Right cardiac atrium (tissue), 5 donors: ENCODE measurements at places on chromosomes 6 and 20. TPM values are rescaled to one million over a fixed set of nuclear protein-coding genes. Genes with fewer than 3 reads are reported as not detected.
A peak's percentile ranks its signal among the peaks of the same experiment; 100 is the strongest.

The NCR2 gene
- total RNA-seq: not detected

The IL17A gene
- not detected for total RNA-seq

DNA sequence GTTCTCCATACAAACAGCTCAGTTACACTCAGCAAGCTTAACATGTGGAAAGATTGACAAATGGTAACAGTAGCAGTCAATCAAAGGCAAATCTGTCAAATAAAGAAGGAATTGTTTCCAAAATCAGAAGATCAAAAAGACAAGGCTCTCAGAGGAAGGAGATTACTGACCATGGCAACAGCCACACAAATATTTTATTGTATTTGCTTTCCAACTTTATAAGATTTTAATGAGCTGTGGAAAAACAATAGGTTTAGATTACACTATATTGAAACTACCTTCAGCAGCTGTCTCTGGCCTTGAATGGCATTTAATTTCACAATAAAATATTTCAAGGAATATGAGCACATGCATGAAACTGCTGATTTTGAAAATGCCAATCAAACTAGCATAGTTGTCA is 1143.9 kb upstream of the GJE1 start:
- DNase-seq: no peak

GRCh38 chr6:13281686-13282085 is 46.7 kb downstream of the TBC1D7 start:
- DNase-seq: no peak

- peak; percentile 91 for DNase-seq
These were observed 117.9 kb downstream of the GMDS start for GRCh38 chr6:2127484-2127911.

DNA sequence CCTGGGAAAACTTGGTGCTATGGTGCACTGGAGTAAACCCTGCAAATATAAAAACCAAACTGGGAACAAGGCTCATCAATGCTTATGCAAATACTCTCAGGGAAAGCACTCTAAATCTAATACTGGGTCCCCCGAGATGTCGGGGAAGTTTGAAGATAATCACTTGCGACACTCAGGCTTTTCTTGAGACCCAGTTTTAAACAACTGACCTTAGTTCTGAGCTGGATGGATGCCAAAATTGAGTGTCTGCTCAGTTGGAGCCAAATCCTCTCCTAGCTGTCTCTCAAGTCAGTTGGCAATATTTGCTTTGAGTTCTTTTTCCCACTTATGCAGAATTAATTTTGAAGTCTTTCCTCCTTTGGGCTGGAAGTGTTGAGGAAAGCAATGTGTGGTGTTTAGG is 75.5 kb upstream of the CD2AP start:
- DNase-seq: no peak

GRCh38 chr20:56423211-56423610 is 11.2 kb downstream of the CASS4 start:
- no peak for DNase-seq

GRCh38 chr20:63886921-63887320 is 8.0 kb upstream of the DNAJC5 start:
- DNase-seq: no peak
